Fibroblast of upper back skin (primary cell): ENCODE measurements at places on chromosomes 6 and 20.
A peak's percentile ranks its signal among the peaks of the same experiment; 100 is the strongest.

- DNase-seq: peak; percentile 76
Observed at GRCh38 chr6:80214436-80215022, 108.1 kb downstream of the BCKDHB start.

GRCh38 chr6:116491610-116492330 is 19.7 kb upstream of the CALHM5 start:
- no peak for DNase-seq

DNA sequence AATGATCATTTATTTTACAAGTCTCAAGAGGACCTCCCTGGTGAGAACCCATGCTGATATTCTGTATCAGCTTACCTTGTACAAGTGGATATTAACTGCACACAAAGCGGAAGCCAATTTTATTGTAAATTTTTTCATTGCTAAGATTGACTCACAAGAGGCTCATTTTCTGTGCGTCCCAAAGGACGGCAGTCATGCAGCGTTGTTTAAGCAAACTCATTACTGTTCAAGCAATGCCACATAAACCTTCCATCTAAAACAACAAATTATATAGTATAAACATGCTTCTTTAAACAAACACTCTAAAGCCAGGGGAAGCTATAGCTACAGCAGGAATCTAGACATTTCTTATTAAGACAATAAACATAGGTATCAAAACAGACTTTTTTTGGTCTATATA is 575.3 kb downstream of the FRK start:
- no peak for DNase-seq

GRCh38 chr6:132995432-132995831 is 181.1 kb downstream of the RPS12 start:
- no peak for DNase-seq

DNA sequence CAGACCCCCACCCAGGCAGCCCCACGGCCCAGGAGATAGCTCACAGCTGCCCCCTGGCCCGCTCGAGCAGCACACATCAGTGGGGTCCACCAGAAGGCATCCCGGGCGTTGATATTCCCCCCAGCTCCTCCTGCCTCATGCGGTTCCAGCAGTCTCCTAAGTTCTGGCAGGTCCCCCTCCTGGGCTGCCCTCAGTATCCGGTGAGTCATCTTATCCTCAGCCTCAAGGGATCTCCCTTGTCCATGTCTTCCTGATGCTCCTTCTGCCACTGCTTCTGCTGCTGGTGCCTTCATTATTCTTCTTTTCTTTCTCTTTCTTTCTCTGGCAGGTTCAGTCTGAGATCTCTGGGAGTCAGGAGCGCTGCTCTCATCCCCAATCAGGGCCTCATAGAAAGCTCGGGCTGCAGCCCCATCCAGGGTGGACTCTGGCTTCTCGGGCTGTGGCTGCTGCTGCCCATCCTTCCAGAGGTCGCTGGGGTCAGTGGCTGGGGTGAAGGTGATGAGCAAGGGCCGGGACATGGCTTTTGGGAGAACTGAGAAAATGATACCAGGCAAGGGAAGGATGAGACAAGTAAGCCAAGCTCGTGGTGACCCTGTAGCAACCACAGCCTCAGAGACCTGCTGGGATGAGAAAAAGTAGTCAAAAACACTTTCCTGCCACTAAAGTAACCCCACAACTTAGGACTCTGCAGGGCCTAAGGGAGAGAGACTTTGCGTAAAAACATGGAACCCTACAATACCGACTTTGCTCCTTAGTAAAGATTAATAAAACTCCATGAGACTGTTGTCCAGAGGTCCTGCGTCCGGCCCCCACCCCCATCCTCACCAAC is 622 bp downstream of the GPANK1 start:
- peak; percentile 76 for DNase-seq

GRCh38 chr6:45054610-45055009 is 273.5 kb upstream of the RUNX2 start:
- DNase-seq: peak; percentile 37

DNA sequence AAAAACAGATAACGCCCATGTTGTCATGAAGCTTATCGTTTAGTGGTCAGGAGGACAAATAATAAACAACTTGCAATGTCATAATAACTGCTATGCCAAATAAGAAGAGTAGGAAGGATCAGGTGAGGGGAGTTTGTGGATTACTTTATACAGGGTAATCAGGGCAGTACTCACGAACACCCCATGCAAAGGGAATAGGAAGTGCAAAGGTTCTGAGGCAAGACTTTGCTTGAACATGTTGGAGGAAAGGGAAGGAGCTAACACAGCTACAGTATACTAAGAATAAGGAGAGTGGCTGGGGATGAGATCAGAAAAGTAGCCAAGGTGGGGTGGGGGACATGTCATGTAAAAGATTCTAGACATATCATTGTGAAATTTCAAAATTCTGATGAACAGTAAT is 292.0 kb upstream of the RUNX2 start:
- no peak for DNase-seq

DNA sequence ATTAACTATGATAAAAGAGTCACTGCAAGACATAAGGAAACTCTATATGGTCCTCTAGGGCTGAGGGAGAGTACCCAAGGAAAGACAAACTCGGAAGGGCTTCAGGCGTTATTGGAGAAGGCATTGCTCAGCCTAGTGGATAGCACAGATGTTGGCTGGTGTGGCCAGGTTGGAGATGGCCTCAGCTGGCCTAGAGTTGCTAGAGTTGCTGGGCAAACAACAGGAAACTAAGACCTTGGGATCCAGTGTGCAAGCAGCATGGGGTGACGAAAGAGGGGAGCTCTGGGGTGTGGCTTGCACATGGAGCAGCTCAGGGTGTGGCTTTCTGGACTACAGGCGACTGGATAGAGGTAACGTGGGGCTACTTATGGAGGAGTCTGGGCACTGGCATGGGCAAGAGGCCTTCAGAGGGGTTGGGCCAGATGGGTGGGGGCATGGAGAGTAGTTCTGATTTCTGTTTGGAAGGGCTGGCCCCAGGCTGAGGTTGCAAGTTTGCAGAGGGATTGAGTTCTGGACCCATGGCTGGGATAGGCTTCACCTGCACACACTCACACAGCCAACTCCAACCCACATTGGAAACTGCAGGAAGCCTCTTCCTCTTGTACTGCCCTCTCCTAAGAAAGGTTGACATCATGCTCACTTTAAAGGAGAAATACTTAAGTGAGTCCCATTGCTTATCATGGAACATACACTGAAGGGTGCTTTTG is 5.2 kb upstream of the BPIFB6 start:
- DNase-seq: no peak

DNA sequence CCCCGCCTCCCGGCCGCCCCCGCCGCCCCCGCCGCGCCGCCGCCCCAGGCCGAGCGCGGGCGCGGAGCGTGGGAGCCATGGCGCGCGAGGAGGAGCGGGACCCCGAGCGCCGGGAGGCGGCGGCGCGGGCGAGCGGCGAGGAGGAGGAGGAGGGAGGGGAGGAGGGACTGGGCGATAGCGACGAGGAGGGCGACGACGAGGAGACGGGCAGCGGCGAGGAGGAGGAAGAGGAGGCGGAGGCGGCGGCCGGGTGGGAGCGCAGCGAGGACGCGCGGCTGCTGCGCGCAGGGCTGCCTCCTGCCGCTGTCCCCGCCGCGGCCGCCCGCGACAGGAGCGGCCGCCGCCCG is at the start of gene SLC24A3:
SLC24A3 (plus strand) TSS at position 174 of the 347 bp plus-strand sequence.
- DNase-seq: no peak

DNA sequence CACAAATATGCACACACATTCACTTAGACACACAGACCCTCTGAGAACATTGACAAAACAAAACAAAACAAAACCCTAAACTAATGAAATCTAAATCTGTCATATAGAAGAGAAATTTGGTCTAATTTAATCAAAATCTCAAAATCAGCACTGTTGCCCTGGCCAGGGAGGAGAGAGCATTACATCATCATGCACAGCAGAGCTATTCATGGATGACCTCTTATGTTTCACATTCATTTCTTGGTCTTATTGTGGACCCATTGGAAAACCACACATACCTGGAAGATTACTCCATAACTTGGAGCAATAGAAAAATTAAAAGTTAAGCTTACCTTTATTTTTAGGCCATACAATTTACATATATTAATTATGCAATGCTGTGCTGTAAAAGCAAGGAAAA is 1223.6 kb upstream of the GJE1 start:
- DNase-seq: peak; percentile 62

- DNase-seq: no peak
Observed at GRCh38 chr20:42530855-42531448, 658.8 kb downstream of the PTPRT start.

- DNase-seq: no peak
Observed at GRCh38 chr6:144305567-144305966, 20.4 kb downstream of the UTRN start.

- peak; percentile 66 for DNase-seq
Observed at GRCh38 chr6:155782739-155783459, 327.3 kb upstream of the NOX3 start.

DNA sequence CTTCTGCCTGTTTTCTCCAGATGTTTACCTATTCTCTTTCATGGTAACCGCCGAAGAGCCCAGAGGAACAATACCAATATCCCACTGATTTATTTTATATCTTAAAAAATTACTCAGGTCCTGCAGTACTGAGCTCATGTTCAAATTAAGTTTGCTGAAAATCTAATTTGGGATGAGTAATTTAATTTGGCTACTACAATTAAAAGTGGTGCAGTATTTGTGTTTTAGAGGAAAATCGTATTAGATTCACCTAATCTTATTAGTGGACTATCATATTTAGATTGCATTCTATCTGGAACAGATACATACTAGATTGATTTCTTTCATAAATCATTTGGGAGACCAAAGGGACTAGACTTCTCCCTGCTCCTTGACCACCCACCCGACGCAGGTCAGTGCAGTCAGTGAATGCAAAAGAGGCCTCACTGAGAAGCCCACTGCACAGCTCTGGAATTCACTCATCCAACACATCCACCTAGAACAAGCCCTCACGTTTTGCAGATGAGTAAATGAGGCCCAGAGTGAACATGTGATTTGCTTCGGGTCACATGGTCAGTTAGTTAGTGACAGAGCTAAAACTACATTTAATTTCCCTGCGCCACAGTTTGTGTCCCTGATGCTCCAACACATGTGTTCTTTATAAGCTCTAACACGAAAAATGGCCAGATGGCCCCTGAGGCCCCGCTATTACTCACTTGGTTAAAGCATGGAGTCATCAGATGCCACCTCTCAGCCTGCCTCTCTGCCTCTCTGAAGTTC is 101.8 kb downstream of the TRERF1 start:
- peak; percentile 26 for DNase-seq

- DNase-seq: peak; percentile 90
Observed at GRCh38 chr6:12635813-12636212, 80.8 kb upstream of the PHACTR1 start.

- peak; percentile 75 for DNase-seq
Observed at GRCh38 chr6:18400831-18401446, 13.8 kb downstream of the RNF144B start.

DNA sequence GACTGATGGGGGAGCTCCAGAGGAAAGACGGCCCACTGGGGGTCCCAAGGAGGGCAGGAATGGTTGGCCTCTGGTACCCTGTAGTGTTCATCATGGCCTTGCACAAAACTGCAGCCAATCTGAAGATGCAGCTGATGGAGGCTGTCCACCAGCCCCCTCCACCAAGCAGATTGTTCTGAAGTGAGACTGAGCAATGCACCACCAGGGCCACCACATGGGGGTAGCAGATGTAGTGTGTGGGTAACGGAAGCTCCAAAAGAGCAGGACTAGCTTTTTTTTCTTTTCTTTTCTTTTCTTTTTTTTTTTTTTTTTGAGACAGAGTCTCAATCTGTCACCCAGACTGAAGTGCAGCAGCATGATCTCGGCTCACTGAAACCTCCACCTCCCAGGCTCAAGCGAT is 181.0 kb upstream of the MYLIP start:
- DNase-seq: no peak

DNA sequence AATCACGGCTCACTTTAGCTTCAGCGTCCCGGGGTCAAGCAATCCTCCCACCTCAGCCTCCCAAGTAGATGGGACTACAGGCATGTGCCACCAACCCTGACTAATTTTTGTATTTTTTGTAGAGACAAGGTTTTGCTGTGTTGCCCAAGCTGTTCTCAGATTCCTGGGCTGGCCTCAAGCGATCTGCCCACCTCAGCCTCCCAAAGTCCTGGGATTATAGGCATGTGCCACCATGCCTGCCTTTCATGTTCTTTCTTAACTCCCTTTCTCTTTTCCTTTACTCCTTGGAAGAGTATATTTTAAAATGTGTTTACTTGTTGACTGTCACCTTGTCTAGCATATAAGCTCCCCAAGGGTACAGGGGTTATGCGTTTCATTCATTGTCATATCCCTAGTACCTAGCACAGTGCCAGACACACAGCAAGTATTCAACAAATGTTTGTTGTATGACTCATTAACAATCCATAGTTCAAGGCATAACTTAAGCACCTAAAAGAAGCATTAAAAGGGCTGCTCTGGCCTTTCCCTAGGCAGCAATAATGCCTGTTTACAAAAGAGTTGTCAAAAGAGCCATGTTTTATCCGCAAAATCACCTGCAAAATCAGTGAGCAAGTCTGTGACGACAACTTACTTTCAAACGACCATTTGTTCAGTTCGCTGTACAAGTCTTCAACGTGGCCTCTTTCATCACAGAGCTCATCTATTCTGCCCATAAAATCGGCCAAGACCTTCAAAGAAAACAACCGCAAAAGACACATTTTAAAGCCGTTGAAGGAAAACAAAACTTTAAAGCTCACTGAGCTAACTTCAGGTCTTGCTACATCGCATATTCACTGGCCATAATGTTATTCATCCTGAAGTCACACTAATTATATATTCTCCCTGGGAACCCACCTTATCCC is 4.6 kb downstream of the CYP24A1 start:
- DNase-seq: peak; percentile 16

- peak; percentile 28 for DNase-seq
Observed at GRCh38 chr20:56380375-56380774, 11.6 kb downstream of the AURKA start.

DNA sequence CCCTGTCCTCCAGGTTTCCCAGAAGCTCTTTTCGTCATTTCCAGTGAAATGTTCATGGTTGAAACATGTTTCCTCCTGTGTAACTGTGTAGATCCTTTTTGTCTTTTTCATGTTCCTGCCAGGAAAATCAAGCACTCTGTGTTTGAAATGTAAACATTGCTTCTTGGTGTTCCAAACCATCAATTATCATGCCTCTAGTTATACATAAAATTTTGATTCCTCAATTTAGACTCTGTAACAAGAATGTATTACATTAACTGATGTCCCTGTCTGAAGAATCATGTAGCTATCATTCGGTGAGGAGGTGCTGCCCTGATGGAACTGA is 546.3 kb upstream of the CITED2 start:
- DNase-seq: no peak

GRCh38 chr6:10400330-10400729 is 14.5 kb downstream of the TFAP2A start:
- no peak for DNase-seq
